T-helper 9 cell (primary cell): ENCODE measurements at places on chromosomes 7 and 10.
A peak's percentile ranks its signal among the peaks of the same experiment; 100 is the strongest.

- no peak for DNase-seq
Measured at GRCh38 chr10:112182784-112183328, 709 bp downstream of the GPAM start.

DNA sequence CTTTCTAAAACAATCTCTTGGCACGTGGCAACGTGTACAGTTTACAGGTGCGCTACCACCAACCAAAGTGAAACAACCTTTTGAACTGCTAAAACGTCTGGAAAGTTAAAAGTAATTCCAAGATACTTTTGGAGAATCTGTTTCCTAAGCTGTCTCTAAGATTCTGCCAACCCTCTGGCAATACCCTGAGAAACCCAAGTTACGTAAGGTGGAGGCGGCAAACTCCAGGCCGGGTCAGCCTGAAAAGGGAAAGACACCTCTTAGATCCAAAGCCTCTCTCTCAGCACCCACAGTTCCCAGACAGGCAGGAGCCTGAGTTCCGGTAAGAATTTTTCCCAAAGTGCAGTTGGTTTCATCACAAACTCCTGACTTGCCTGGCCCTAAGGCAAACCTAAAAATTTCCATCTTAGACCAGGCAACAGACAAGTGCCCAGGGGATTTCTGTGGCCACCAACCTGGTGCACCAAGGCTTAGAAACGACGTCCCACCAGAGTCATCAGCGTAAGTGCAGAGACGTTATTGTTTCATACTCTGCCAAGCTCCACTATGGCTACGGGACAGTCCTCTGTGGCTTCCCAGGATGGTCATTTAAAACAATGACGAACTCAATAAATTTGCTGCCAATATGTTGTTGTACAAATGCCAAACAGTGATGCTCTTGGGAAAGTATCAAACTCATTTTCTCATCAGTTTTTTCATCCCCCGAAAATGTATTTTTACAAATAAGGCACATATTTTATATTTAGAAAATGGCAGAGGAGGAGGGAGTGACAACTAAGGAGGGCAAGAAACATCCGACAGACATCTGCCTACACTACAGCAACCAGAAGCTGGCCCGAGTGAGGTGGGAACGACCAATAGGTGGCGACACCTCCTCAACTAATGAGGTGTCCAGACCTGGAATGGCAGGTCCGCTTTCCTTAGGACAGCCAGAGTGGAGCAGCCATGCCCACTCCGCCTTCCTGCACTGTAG is 205.8 kb upstream of the FRMD4A start:
- DNase-seq = peak; percentile 37

- DNase-seq = no peak
Measured at GRCh38 chr10:35882422-35883150, 240.5 kb upstream of the FZD8 start.

GRCh38 chr10:71711052-71711623 is 8.4 kb downstream of the C10orf105 start:
- DNase-seq = no peak

GRCh38 chr10:30098629-30099028 is 39.2 kb upstream of the JCAD start:
- DNase-seq = no peak

DNA sequence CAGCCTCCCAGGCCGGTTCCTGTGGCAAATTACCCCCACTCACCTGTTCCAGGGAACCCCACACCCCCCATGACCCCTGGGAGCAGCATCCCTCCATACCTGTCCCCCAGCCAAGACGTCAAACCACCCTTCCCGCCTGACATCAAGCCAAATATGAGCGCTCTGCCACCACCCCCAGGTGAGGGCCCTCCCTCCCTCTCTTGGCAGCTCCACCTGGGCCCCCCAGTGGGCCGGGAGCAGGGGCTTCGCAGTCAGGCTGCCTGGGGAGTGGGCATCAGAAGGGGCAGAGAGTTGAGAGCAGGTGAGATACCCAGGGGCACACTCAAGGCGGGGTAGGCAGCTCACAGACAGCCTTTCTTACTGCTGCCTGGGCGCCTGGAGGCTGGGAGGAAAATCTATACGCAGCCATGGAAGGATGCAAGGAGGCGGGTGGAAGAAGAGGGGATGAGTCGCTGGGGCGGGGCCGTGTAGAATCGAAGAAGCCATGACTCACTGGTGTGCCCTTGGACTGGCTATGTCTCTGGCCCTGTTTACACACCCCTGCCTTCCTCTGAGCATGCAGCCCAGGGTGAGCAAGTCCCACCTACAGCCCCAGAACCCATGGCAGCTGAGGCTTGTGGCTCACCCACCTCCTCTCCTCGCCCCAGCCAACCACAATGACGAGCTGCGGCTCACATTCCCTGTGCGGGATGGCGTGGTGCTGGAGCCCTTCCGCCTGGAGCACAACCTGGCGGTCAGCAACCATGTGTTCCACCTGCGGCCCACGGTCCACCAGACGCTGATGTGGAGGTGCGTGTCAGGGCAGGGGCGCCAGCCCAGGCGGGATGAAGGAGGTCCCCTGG is 48.6 kb upstream of the PPIF start:
- no peak for DNase-seq

- DNase-seq = no peak
Measured at GRCh38 chr7:84975586-84976185, 211.2 kb downstream of the SEMA3D start.

GRCh38 chr10:132459301-132460003 is 62.5 kb downstream of the PWWP2B start:
- no peak for DNase-seq

DNA sequence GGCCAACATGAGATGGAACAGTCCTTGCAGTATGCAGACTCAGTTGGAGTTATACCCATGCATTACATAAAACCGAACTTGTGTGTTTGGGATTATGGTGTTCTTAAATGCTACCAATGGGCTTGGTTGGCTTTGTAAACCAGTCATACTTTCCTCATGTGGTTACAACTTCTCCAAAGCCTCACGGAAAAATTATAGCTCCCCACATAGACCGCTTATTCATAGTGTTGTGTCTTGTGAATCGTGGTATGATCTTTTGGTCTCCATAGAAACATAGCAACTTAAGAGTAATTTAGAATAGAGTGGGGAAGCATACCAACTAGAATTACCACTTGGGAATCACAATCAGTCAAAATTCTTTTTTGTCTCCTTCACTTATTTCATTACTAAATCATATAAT is 112.3 kb upstream of the FZD1 start:
- DNase-seq = no peak

- DNase-seq = no peak
Measured at GRCh38 chr10:2476812-2477553, 590.4 kb upstream of the PFKP start.
